ENCODE measurements at places on chromosomes 4 and X. TPM values are rescaled to one million over a fixed set of nuclear protein-coding genes. Genes with fewer than 3 reads are reported as not detected.

DMP1 gene
- total RNA-seq: not detected

PRSS48 gene
- not detected for total RNA-seq

QRFPR gene
- 3.5 TPM for total RNA-seq

PRR32 gene
- not detected for total RNA-seq

PNCK gene
- 5.7 TPM for total RNA-seq

NUP62CL gene
- total RNA-seq: 0.68 TPM

SLC10A6 gene
- 23.9 TPM for total RNA-seq

PABPC5 gene
- 1.9 TPM for total RNA-seq

EGF gene
- total RNA-seq: 0.68 TPM

BBS12 gene
- 1.4 TPM for total RNA-seq

ETDB gene
- total RNA-seq: not detected

WNK3 gene
- total RNA-seq: 0.29 TPM

XAGE1A gene
- not detected for total RNA-seq

SCML1 gene
- total RNA-seq: 11.8 TPM

GATB gene
- 29.8 TPM for total RNA-seq

HTR2C gene
- not detected for total RNA-seq

AFF2 gene
- total RNA-seq: 2.5 TPM

EOLA2 gene
- 12.7 TPM for total RNA-seq

ATP6AP2 gene
- total RNA-seq: 62.9 TPM
